CD4-positive, alpha-beta T cell treated with Interleukin-6 for 4 hours (primary cell): ENCODE measurements at places on chromosomes 6 and 20.

GRCh38 chr6:159217595-159218275 is 48.5 kb downstream of the FNDC1 start:
- peak; percentile 5 for DNase-seq

DNA sequence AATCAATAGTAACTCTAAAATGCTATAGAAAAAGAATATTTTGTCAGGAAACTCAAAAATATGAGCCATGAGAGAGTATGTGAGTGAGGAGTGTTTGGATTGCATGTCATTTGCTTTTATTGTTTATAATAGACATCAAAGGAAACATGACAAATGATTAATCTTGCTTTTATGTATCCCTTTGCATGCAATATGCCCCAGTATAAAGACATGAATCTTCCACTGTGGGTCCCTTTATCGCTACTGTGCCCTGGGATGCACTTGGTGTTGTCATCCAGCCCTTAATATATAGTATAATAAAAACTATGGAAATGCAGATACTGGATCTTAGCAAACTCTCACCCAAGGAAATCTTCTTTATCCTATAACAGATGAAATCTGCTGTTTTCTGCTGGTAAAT is 77.3 kb downstream of the LAMA4 start:
- no peak for DNase-seq

- peak; percentile 65 for DNase-seq
Observed at GRCh38 chr20:20452254-20452676, 84.4 kb downstream of the INSM1 start.

- DNase-seq = no peak
Observed at GRCh38 chr6:36216559-36216958, 20.0 kb downstream of the BRPF3 start.

DNA sequence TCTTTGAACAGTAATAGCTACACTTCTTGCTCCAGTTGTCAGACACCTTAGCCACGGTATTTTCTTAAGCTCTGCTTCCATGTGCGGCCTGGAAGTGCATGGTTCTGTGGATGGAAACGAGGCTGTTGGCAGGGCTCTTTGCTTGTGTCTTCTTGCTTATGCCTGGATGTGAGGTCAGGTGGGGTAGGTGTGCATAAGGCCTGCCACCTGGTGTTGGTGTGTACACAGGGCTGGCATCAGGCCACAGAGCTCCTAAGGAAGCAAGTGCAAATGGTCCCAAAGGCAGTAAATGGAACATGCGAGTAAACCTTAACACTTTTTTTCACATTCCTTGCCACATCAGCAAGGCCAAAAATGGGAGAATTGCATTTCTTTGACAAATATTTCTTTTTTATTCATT is 158.1 kb upstream of the GMDS start:
- DNase-seq = no peak
